ENCODE measurements at places on chromosomes 7 and 10.

GRCh38 chr7:20797462-20798080 is 10.9 kb upstream of the SP8 start:
- DNase-seq, result no peak

DNA sequence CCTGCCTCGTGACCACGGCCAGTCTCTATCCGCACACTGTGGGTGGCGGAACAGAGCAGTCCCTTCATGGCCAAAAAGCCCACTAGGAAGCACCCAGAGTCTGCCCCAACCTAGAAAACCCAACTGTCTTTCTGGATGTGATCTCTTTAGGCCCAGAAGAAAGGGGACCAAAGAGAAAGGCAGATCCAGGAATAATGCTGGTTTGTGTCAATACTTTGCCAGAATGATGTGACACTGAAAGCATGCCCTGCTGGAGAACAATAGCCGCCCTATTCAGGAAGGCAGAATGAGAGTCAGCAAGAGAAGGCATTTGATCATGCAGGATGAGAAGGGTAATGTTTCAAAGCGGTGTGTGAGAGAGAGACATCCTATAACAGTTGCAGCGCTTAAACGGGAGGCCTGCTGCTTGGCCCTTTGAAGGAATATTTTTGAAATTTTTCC is 274.7 kb downstream of the USP6NL start:
- DNase-seq, result no peak

- peak; percentile 51 for DNase-seq
Observed at GRCh38 chr7:150451097-150451793, 815 bp downstream of the GIMAP8 start.

- DNase-seq, result no peak
Observed at GRCh38 chr7:46320956-46321355, 399.9 kb upstream of the IGFBP3 start.

DNA sequence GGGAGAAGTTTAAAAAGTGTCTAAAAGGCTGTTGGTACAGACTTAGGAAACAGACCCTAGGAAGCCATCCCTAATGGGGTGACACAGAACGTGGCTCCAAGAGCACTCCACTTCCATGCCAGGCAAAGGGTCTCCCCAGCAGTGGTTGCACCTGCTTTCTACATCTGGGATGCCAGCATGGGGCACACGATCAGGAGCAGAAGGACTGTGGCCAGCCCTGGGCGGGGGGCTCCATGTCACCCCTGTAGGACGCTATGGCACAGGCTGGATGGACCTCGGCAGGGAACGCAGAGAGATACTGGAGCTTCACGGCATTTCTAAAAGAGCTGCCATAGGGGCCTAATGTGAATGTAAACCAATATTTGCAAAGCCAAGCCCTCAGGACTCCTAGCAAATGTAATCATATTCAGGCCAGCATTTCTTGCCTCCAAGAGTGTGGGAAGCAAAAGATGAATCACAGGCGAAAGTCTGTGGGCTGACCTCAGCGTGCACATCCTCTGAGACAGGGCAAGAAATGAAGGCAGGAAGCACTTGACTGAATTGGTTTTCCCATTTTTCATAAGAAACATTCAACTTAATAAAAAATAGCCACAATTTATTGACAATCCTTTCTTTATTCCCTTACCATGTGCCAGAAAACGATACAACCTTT is 93.9 kb downstream of the ATXN7L1 start:
- peak; percentile 30 for DNase-seq

GRCh38 chr10:61285749-61286148 is 167.4 kb downstream of the TMEM26 start:
- no peak for DNase-seq

GRCh38 chr10:58824396-58824795 is 311.7 kb downstream of the BICC1 start:
- no peak for DNase-seq

GRCh38 chr10:48805848-48806247 is 121.2 kb downstream of the WDFY4 start:
- no peak for DNase-seq

- no peak for DNase-seq
Observed at GRCh38 chr7:155255621-155256020, 42.1 kb upstream of the INSIG1 start.

GRCh38 chr10:18681366-18681765 is 22.1 kb downstream of the ARL5B start:
- DNase-seq, result no peak

GRCh38 chr7:131507592-131508331 is 48.7 kb downstream of the PODXL start:
- peak; percentile 76 for DNase-seq

DNA sequence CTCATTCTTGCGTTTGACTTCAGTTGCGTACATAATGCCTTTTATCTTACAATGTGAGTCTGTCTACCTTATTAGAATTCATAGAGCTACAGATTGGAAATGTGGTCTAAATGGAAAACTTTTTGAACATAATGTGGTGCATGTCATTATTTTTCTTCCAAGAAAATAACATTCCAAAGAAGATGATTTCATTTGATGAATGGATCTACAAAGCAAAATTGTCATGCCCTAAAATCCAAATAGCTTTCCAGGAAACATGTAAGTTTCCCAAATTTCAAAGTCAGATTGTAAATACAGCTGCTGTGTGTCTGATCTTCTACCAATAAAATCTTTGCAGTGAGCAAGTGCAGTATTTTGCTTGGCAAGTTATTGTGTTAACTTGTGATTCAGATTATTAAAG is 101.8 kb upstream of the FZD8 start:
- DNase-seq, result no peak

- no peak for DNase-seq
Observed at GRCh38 chr10:118870467-118871243, 115.9 kb upstream of the CACUL1 start.

GRCh38 chr10:103540722-103541121 is 47.2 kb downstream of the NEURL1 start:
- DNase-seq, result no peak

- no peak for DNase-seq
Observed at GRCh38 chr10:17645621-17646345, 1.8 kb downstream of the STAM start.

- DNase-seq, result no peak
Observed at GRCh38 chr10:107865691-107866090, 701.2 kb upstream of the SORCS1 start.

DNA sequence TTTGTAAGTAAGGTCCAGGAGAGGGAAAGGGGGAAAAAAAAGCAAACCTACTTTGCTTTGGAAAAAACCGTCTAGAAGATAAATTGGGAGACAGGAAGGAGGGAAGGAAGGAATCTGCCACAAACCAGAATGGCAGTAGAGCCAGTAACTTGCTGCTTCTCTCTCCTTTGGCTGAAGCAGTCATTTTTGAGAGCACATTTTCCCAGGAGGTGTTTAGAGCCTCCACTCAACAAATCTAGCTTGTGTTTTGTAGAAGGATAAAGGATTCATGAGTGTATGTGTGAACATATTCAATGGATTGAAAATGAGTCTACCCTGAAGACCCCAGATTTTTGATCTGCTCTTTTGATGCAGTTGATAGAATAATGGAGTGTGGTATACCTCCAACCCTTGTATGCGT is 2.6 kb downstream of the NRG3 start:
- no peak for DNase-seq

- DNase-seq, result peak; percentile 56
Observed at GRCh38 chr7:139043823-139044812, 8.3 kb upstream of the ZC3HAV1L start.

GRCh38 chr7:157266272-157266671 is 70.5 kb upstream of the DNAJB6 start:
- DNase-seq, result no peak

DNA sequence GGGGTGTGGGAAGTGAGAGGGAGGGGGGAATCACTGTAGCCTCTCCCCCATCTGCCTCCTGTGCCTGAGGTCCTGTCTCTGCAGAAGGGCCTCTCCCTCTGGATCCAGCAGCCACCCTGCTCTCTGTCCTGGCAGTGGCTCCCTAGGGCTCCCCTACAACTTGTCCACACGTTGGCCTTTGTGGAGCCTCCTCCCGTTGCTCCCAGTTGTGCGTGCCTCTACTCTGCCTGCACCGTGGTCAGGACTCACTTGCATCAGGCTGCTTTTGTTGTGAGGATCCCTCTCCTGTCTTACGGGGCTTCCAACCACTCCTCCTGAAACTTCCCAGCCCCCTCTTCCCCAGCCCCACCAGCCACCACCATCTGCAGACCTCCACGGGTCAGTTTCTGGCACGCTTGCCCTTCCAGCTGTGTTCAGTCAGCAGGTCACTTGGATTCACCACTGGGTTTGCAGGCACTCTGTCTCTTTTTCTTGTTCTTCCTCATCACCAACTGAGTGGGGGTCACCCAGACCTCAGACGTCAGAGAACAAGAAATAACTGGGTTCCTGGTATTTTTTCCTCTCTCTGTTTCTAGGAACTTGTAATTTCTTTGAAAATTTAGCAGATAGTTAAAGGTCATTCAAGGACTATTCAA is 62.3 kb downstream of the RAMP3 start:
- DNase-seq, result no peak

GRCh38 chr10:1643161-1643907 is 94.0 kb downstream of the ADARB2 start:
- DNase-seq, result no peak

GRCh38 chr7:28423918-28424514 is 11.7 kb downstream of the CREB5 start:
- DNase-seq, result no peak

GRCh38 chr10:11763501-11763861 is 21.3 kb downstream of the ECHDC3 start:
- no peak for DNase-seq

- DNase-seq, result no peak
Observed at GRCh38 chr10:103731609-103732270, 123.6 kb downstream of the SH3PXD2A start.

GRCh38 chr10:131892806-131893675 is 7.8 kb upstream of the PPP2R2D start:
- no peak for DNase-seq

- no peak for DNase-seq
Observed at GRCh38 chr7:13017333-13017857, 330.0 kb downstream of the ARL4A start.

- DNase-seq, result no peak
Observed at GRCh38 chr10:23345861-23346260, 1.3 kb upstream of the C10orf67 start.

DNA sequence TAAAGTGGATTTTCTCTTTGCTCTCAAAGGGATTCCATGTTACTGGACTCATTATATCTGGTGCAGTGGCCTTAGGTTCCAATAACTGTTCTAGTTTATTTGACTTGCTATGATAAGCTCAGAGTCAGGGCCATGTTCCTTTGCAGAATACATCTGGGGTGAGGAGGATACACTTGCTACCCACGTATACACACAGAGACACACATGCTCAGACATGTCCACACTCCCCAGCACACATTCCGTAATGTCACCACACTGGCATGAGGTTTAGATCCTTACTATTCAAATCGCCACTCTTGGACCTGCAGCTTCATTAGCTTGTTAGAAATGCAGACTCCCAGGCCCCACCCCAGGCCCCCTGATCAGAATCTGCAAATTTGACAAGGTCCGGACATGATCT is 195.3 kb downstream of the BMPER start:
- no peak for DNase-seq

GRCh38 chr7:53697913-53698312 is 662.5 kb downstream of the POM121L12 start:
- no peak for DNase-seq

- DNase-seq, result no peak
Observed at GRCh38 chr10:7412928-7413282, 2.1 kb upstream of the SFMBT2 start.

- DNase-seq, result no peak
Observed at GRCh38 chr7:106613848-106614560, 47.0 kb downstream of the CCDC71L start.

- DNase-seq, result no peak
Observed at GRCh38 chr7:157462840-157463239, 126.0 kb downstream of the DNAJB6 start.

DNA sequence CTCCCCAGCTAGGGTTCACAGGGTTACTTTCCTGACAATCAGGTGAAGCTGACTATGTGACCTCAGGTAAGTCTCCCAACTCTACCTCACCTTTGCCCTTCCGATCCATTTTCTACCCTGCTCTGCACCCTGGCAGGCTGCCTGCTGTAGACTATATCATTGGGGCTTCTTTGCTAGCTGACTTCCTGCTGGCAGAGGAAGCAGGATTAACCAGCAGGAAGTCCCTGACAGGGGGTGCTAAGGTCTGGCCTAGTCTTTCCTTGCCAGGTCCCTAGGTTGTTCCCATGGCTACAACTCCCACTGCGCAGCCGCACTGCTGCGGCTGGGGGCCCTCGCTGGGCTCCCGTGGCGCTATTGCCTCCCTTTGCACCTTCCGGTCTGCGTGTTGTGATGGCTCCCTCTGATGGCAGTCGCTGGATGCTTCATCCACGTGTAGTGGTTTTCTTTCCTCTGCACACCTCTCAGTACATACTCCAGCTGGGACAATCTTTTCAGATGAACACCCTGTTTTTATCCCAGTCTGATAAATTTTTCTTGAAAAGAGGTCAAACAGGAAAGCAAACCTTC is 365.9 kb downstream of the REEP3 start:
- DNase-seq, result no peak

DNA sequence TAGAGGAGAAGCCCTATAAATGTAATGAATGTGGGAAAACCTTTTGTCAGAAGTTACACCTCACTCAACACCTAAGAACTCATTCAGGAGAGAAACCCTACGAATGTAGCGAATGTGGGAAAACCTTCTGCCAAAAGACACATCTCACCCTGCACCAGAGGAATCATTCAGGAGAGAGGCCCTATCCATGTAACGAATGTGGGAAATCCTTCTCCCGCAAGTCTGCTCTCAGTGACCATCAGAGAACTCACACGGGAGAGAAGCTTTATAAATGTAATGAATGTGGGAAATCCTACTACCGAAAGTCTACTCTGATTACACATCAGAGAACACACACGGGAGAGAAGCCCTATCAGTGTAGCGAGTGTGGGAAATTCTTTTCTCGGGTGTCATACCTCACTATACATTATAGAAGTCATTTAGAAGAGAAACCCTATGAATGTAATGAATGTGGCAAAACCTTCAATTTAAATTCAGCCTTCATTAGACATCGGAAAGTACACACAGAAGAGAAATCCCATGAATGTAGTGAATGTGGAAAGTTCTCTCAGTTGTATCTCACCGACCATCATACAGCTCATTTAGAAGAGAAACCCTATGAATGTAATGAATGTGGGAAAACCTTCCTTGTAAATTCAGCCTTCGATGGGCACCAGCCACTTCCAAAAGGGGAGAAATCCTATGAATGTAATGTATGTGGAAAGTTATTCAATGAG is 18.9 kb downstream of the RBAK start:
- no peak for DNase-seq

GRCh38 chr7:131670406-131670805 is 114.0 kb upstream of the PODXL start:
- no peak for DNase-seq

- DNase-seq, result no peak
Observed at GRCh38 chr7:55509322-55509721, 63.0 kb downstream of the VOPP1 start.

DNA sequence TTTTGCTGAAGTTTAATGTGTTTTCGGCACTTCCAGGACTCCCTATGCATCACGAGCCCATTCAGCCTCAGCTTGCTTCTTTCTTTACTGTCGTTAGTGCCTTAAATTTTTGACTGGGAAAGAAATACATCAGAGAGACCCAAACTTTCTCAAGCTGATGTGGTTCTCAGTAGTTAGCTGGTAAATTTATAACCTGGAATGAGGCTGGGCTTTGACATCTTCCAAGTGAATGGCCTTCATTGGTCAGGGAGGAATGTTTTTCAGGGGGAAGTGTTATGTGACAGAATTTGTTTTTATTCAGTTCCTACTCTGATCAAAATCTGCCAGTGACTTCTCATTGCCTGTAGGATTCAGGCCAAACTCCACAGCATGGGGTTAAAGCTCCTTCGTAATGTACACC is 296.9 kb downstream of the SORCS3 start:
- no peak for DNase-seq

- no peak for DNase-seq
Observed at GRCh38 chr7:43295429-43295828, 183.0 kb downstream of the HECW1 start.
